ENCODE measurements at places on chromosomes 4 and X.

DNA sequence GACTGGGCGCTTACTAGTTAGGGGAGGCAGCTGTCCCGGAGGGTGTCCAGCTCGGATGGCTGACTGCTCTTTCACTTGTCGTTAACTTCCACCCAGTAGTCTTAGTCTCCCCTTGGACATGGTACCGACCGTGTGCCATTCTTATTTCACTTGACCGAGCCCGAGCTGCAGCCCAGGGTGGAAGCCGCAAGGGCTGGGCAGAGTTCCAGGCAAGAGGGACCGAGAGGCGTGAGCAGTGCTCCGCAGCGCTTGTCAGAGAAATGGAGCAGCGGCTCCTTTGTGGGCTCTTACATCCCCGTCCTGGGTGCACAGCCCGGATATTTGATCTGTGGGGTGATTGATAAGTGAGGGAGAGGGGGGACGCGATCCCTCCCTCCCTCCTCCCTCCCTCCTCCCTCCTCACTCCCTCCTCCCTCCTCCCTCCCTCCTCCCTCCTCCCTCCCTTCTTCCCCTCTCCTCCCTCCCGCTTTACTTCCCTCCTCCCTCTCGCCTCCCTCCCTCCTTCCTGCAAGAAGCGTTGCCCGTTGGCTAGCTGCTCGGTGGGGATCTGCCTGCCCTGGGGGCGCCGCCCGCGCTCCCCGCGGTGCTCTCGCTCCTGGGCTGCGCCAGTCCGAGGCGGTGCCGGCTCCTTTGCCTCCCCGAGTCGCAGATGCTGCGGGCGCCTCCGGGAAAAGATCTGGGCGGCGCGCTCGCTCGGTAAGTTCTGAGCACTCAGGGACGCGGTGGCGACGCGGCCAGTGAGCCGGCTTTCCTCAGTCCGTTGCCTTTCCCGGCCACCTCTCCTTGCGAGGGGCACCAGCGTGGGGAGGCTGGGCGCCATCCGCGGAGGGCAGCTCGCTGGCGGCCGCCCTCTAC lies at the start of gene SLITRK2:
TSS of gene SLITRK2 (plus strand) at position 499 of the 855 bp plus-strand sequence. CDS start 4,597 bp downstream, outside the sequence.
- DNase-seq: no peak

- DNase-seq: no peak
These were observed 252.7 kb downstream of the CENPC start for GRCh38 chr4:67292636-67293035.

DNA sequence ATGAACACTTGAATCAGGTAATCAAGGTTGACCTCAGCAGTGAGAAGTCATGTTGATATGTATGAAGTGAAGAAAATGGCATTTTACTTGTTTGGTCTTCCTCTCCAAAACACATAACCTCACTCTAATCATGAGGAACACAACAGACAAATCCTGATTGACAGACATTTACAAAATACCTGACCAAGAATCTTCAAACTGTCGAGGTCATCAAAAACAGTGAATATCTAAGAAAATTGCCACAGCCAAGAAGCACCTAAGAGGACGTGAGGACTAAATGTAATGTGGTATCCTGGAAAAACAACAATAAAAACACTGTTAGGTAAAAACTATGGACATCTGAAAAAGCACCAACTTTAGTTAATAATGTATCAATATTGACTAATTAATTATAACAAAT lies 129.5 kb upstream of the MAGEB18 start:
- DNase-seq: no peak

DNA sequence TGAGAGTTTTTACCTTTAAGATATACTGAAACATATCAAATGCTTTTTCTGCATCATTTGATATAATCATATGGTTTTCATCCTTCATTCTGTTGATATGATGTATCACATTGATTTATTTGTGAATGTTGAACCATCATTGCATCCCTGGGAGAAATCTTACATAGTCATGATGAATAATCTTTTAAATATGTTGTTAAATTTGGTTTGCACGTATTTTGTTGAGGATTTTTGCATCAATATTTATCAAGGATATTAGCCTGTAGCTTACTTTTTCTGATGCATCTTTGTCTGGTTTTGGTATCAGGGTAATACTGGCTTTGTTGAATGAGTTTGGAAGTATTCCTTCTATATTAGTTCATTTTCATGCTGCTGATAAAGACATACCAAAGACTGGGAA lies 541.4 kb downstream of the TLL1 start:
- peak; percentile 48 for DNase-seq

DNA sequence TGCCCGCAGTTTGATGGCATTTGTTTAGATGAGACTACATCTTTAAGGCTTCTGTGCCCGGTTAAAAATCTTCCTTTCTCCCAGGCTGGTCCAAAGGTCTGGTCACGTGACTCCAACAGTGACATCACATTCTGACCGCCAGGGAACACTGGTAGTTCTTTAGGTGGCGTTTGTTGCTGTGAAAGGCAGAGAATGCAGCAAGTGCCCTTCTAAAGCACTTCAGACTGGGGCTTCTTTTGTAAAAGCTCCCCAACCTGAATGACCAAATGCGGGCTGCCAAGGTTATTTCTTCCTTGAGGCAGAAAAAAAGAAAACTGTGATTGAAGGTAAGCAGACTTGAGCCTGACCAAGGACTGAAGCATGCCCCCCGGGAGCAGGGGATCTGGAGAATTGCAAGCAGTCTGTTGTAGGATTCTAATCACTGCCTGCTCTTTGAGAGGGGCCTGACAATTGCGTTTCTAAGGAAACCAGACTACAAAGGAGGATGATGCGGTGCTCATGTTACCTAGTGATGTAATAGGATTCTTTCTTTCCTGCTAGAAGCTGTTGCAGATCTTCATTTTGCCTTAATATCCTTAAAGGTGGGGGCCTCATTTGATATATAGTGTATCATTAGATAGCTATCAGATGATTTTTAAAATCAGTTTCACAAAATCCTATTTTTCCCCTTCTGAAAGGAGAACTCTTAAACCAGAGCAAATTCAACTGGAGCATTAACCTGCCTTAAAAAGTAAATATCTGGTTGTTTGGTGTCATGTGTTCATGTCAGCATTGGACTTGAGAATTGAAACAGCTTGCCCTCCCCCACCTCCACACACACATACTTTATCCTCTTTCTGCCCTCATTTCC lies 133.1 kb downstream of the AKAP4 start:
- DNase-seq: peak; percentile 22

GRCh38 chrX:154738011-154738738 lies 12.7 kb downstream of the GAB3 start:
- DNase-seq: peak; percentile 73

GRCh38 chr4:65370709-65371108 lies 299.6 kb downstream of the EPHA5 start:
- DNase-seq: no peak

GRCh38 chr4:40372651-40373050 lies 37.5 kb downstream of the CHRNA9 start:
- no peak for DNase-seq

- no peak for DNase-seq
These were observed 833.5 kb upstream of the ADGRL3 start for GRCh38 chr4:60366661-60367060.

DNA sequence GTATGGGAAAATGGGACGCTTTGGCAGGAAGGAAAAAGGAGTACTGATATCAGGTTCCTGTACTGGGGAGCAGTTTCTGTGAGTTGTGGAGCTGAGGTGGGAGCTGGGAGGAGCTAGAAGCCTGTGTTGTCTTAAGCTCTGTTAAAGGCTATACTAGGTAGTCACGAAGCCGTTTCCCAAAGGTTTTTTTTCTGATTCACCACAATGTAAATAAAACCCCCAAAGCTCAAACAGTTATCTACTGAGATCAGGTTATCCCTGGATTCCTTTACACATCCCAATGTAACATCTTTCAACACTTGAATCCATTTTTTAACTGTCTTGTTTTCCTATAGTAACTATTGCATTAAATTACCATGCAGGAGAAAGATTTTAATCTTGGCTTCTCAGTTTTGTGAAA lies 297.4 kb upstream of the SFRP2 start:
- DNase-seq: peak; percentile 16

- peak; percentile 20 for DNase-seq
These were observed 1393.4 kb upstream of the PCDH7 start for GRCh38 chr4:29326816-29327215.

- DNase-seq: peak; percentile 65
These were observed 111.7 kb upstream of the TAPT1 start for GRCh38 chr4:16337936-16338335.

DNA sequence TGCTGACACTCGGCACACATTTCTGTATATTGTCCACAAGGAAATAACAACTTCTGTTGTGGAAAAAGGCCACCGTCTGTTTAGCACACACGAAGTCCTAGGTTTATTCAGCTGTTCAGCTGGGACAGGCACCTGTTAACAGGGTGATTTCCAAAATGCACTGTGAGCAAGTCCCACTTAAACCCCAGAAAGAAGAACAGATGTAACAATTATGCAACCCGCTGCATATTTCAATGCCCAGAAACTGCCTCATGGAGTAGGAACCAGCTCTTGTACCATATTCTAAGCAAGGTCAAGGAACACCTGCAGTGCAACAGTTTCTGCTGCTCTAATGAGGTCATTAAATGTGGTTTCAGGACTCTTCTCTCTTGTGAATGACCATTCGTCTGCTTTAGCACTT lies 77.1 kb downstream of the GEMIN8 start:
- DNase-seq: no peak

GRCh38 chr4:112515198-112516065 lies 548 bp downstream of the NEUROG2 start:
- DNase-seq: no peak

DNA sequence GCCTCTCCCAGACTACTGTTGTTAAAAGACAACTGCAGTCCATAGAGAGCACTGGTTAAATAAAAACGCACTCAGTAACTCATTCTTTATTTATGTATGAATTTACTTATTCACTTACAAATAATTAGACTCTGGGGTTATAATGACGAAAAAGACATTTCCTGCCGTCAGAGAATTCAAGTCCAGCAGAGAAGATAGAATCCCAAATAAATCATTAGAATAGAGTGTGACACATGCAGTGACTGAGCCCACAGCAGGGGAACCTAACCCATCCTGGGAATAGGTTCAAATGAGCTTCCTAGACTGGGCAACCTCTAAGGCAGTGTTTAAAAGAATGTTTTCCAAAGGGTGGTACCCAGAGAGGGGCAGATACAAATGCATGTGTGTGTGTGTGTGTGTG lies 53.9 kb downstream of the FGFBP1 start:
- peak; percentile 21 for DNase-seq

DNA sequence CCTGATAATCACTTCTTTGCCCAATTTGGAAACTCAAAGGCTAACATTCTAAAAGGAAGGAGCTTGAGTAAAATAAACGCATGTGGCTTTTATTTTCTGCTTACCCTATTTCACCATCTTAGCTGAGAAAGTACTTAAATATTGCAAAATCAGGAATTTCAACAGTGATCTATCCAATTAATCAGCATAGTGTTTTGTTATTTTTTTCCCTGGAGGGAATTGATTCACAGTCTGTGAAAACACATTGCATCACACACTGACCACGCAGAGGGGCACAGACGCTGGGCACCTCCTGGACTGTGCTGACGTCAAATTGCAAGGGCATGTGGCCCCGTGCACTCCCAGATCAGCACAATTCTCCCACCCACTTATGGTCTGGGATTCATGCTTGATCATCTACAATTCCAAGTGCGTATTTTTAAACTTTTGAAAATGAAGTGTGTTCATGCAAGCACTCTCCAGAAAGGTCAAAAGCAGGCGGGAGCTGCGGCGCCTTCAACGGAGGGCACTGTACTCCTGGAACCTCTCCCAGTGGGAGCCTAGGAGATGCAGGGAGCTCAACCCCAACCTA lies 320.6 kb upstream of the PPARGC1A start:
- DNase-seq: peak; percentile 75

DNA sequence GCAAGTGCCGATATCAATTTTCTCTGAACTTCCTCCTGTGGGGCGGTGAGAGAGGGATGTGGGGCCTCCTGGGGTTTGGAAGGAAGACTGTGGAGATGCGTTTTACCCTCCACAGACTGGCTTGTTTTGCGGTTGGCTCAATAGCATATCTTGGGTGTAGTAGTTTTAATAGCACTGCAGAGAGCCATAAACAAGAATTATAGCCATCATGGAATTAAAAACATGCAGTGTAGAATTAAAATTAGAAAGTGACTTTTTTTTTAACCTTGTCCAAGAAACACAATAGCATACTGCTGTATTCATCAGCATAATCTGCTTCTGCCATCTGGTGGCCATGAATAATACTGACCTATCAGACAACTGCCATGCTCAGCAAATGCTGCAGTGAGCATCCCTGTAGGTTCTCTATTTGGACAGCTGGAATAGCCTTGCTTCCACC lies 47.3 kb upstream of the SCML1 start:
- peak; percentile 77 for DNase-seq

DNA sequence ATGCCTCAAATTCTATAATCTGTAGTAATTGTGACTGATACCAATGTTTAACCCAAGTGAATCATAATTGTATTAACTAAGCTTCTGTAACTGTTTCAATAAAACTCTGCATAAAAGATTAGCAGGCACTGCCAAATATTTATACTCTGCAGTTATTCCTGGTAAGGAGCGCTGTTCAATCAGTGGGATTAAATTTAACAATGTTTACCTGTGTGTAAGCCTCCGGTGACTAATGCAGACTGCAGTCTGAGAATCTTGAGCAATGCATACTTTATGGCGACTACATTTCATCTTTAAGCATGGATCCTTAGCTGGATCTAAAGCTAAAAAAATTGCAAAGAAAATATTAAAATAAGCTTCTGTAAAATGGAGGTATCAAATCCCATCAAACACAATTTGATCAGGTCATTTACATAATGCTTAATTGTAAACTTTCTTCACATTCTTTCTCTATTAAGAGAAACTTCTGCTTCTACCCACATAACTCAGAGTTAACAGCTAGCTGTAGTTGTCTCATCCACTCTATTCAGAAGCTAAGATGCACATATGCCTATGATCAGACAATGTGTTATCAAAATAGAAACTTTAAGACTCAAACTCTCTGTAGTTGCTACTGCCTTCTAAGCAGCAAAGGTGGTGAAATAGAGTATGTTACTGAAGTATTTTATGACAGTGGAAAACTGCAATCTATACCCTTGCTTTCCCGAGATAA lies 234.0 kb downstream of the SPOCK3 start:
- DNase-seq: no peak

GRCh38 chr4:169032194-169032593 lies 22.1 kb upstream of the CBR4 start:
- no peak for DNase-seq
